MCF 10A (cell line): ENCODE measurements at places on chromosomes 12 and 14. TPM values are rescaled to one million over a fixed set of nuclear protein-coding genes. Genes with fewer than 3 reads are reported as not detected.

Gene PRDM4
- 45.1 and 45.8 TPM in 2 replicates for total RNA-seq

Gene DPPA3
- total RNA-seq: not detected in 2 replicates

DNA sequence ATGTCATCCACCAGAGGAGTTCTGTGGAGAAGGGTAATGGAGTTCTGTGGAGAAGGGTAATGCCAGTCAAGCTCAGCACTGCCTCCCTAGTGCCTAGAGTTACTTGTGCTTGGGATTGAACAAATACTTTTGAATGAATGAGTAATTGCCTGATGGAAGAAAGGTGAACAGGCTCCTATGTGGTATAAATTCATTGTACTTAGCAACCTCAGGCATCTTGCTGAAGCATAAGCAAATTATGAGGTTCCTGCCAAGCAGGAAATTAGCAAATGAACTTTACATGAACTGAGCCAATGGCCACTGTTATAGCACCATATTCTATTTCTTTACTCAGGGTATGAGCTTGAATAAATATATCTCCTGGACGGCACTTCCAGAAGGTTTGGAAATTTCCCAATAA lies 1047.2 kb downstream of the SLC6A15 start:
- no peaks in the 10 kb centered on the region for H3K36me3 ChIP-seq
- H3K4me1 ChIP-seq: no peaks in the 10 kb centered on the region

DNA sequence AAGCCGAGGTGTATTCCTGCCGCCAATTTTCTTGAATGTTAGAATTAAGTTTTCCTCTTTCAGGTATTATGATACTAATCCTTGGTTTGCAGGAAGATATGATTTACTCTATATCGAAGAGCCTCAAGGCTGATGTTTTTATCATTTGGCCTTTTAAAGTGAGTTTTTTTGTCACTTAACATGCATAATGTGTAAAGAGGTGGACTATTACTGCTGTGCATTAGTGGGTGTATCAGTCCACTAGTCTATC lies 11.1 kb upstream of the TMPO start:
- H3K36me3 ChIP-seq: peaks cover 21% of the 10 kb centered on the region
- no peaks in the 10 kb centered on the region for H3K27me3 ChIP-seq
- no peak for DNase-seq

- H3K4me3 ChIP-seq: no peak overlapping the region
- no peak overlapping the region for H3K27ac ChIP-seq
- H3K36me3 ChIP-seq: no peaks in the 10 kb centered on the region
- peaks cover 14% of the 10 kb centered on the region for H3K4me1 ChIP-seq
- DNase-seq: peak; percentile 30
These were observed 85.1 kb downstream of the DERA start for GRCh38 chr12:15996254-15996653.

DNA sequence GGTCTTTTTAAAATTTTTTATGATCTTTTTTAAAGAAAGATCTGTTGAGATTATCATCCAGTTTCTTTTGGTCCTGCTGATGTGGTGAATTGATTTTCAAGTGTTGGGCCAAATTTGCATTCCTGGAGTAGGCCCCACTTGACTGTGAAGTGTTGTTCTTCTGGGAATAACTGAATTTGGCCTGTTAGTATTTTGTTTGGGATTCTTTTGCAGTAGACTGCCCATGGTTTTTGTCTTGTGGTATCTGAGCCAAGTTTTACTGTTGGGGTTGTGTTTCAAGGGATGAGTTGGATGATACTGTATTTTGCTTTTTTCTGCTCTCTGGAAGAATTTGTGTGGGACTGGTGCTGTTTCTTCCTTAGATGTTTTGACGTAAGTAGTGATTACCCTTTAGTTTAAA lies 4.0 kb upstream of the SYCP3 start:
- H3K4me1 ChIP-seq: no peaks in the 10 kb centered on the region
- H3K27ac ChIP-seq: no peak overlapping the region
- H3K36me3 ChIP-seq: peaks cover 61% of the 10 kb centered on the region

DNA sequence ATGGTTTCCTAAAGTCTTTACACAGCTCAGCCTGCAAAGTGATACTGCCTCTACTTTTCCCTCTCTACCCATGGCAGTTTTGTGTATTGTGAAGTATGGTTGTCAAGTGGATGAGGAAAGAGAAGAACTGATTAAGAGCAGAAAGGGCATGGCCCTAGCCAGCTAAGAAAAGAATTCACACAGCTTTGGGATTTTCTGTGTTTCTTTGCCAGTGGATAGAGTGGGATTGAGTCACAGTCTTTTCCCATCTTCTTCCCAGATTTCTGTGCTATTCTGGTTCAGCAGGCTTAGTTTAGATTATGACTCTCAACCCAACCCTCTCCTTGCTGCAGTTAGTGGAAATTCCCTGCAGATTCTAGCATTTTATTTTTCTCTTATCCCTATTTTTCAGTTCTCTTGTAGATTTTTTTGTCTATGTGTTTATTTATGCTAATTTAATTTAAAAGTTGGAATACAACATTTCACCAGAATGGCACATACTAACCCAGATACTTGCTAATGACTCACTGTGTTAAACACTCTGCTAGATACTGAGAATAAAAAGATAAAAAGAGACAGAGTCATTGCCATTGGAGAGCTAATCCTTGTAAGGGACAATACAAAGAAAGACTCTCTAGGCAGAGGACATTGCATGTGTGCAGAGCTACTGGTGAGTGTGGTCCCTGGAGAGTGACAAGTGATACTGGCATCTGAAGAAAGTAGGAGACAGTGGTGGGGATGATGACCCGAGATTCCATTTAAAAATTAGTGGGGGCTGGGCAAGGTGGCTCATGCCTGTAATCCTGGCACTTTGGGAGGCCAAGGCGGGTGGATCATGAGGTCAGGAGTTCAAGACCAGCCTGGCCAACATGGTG lies 106.3 kb downstream of the ST8SIA1 start:
- H3K4me3 ChIP-seq: no peak overlapping the region
- H3K36me3 ChIP-seq: peaks cover 6% of the 10 kb centered on the region
- peaks cover 12% of the 10 kb centered on the region for H3K27me3 ChIP-seq
- peaks cover 26% of the 10 kb centered on the region for H3K4me1 ChIP-seq
